Activated CD4-positive, alpha-beta T cell treated with anti-CD3 and anti-CD28 coated beads, Interleukin-2, amount 50 U/mL, for 24 hours (primary cell): ENCODE measurements at places on chromosomes 13 and 19.

GRCh38 chr19:44948763-44949374, 3.0 kb downstream of the APOC2 start:
- no peak for DNase-seq

- no peak for DNase-seq
Measured at GRCh38 chr19:47839913-47840312, 18.2 kb downstream of the CRX start.

DNA sequence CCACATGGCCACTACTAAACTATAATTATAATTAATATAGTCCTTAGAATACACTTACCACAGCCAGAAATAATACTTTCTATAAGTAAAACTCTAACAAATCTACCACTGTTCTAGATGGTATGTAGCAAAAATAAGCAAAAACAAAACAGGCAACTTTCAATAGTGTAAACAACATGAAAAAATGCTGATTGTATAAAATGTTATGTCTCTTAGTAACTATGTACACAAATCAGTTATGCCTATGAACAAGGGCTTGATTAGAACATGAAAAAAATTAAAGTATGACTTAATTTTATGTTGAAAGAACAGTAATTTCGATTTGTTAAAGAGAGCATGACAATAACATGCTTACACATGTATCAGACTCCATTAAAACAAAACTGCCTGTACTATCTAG, 60.7 kb downstream of the LATS2 start:
- DNase-seq, result no peak

DNA sequence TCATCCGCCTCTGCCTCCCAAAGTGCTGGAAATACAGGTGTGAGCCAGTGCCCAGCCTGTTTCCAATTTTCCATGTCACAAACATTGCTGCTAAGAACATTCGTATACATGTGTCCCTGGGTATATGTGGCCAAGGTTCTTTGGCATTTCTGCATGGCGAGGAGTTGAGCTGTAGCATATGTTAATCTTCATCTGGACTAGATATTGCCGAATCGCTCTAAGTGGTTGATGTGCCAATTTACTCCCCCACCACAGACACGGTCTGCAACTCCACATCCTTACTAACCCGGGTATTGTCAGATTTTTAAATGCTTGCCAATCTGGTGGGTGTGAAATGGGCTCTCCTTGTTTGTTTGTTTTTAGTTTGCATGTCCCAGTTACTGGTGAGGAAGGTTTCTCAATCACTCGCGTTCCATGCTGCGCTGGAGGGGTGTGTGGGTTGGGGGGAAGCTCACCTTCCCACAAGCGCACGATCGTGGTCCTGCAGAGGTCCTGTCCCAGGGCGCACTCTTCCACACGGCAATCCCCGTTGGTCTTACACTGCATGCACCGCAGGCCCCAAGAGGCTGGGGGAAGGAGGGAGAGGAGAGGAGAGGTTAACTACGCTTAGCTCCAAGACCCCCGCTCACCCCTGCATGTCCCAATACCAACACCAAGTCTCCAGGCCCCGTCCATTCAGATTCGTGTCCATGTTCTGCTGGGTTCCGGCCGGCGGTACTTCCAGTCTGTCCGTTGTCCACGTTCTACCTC, 2.7 kb downstream of the PLAUR start:
- DNase-seq, result no peak

GRCh38 chr13:65725006-65725405, 1505.1 kb downstream of the PCDH9 start:
- no peak for DNase-seq

- no peak for DNase-seq
Measured at GRCh38 chr13:58882516-58882915, 1251.0 kb downstream of the PCDH17 start.

DNA sequence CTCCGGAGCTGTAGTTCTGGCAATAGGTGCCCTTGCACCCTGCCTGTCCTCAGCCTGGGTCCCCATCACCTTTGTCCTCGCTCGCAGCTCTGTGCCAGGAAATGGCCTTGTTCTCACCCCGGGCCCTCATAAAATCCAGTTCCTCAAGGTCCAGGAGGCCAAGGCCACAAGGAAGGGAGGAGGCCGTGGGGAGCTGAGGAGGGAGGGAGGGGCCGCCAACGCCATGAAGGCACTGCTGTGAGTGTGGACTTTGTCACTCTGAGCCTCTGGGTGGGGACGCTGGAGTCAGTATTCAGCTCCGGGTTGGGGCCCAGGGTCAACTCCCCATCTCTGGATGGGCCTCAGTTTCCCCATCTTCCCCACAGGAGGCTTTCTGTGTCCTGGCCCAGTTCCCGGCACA, 9.2 kb upstream of the GNA11 start:
- DNase-seq, result no peak

GRCh38 chr19:19078801-19079200, 15.0 kb downstream of the SLC25A42 start:
- no peak for DNase-seq

DNA sequence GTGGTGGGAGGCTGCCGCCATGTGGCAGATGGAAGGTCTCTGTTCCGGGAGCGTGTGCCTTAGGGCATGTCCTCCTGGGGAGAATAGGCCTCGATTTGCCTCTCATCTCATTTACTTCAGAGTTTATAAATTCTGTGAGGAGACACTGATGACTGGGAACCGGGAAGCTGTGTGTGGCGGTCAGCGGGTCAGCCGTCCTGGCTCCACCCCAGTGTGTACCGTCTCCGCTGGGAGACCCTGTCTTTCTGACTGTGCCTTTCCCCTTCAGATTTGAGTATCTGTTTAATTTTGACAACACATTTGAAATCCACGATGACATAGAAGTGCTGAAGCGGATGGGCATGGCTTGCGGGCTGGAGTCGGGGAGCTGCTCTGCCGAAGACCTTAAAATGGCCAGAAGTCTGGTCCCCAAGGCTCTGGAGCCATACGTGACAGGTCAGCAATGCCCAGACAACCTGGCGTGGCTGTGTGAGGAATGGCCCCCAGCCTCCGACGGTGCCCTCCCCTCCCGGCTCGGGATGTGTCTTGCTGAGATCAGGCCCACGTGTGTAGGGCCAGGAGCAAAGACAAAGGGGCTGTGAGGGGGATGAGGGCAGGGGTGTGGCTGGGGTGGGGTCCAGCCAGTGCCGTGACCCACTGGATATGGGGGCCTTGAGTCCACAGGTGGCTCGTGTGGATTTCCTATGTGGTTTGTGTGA, 21.6 kb downstream of the ATP4B start:
- DNase-seq, result no peak

DNA sequence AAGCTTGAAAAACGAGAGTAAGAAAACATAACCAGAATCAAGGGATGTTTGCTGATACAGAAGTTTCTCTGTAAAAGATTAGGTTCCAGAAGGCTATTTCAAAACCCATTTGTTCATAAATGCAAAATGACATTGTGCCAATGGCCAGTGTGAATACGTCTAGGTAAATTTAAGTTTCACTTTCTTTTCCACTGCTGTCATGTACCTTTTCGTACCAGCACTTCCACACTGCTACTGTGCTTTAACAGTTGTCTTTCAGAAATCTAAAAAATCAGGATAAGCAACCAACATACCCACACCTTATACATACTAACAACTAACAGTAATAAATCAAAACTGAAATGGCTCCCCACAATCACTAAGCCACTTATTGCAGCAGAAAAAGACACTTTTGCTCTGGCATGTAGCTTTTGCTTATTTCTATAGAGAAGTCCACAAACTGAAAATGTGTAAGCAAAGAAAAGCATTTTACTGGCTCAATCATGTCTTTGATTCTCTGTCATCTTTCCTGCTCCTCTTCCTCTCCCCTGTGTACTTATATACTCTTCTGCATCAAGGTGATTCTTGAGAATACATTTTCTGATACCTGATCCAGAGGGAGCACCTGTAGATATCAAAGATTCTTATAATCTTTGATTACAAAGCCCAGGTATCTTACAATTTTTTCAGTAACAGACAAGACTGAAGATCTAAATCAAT, 34.3 kb downstream of the ELF1 start:
- DNase-seq, result no peak

GRCh38 chr19:16001481-16002312, 52.9 kb downstream of the OR10H4 start:
- peak; percentile 42 for DNase-seq

DNA sequence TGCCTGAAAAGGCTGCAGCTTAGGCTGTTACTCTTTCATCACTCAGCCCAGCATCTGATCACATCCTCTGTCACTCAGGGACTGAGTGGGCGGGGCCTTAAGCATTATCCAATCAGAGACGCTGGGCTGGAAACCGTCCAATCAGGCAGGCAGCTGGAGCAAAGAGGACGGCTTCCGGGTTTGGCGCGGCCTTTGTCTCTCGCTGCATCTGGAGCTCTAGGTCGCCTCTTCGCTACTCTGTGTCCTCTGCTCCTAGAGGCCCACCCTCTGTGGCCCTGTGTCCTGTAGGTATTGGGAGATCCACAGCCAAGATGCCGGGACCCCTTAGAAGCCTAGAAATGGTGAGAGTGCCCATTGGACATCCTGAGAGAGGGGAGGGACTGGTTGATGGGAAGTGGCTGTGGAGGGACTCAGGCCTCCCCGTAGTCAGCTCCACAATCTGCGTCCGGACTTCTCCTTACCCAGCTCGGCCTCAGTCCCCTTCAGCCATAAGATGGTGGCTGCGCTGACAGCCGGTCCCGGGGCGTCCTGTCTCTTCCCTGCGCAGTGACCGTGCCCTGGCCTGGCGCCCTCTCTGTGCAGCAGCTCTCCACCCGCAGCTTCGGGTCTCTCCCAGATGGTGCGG, at the start of gene ZNF486:
ZNF486 (plus strand) TSS at position 195 of the 625 bp plus-strand sequence; CDS start at position 312, 117 bp downstream.
- DNase-seq, result peak; percentile 71

DNA sequence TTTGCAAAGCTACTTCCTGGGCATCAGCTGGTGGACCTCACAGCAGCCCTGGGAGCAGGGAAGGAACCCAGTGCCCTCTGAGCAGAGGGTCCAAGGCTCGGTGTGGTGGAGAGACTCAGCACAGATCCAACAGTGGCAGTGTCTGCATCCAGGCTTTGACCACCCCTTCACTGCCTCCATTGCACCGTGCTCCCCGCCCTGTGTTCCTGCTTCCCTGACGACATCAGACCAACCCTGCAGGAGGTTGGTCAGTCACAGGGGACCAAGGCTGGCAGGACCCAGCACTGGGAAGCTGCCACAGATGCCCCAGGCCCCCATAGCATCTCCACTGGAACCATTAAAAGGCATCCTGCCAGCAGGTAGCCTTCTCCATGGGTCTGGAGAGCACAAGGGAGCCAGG, 7.8 kb upstream of the VSTM2B start:
- no peak for DNase-seq

DNA sequence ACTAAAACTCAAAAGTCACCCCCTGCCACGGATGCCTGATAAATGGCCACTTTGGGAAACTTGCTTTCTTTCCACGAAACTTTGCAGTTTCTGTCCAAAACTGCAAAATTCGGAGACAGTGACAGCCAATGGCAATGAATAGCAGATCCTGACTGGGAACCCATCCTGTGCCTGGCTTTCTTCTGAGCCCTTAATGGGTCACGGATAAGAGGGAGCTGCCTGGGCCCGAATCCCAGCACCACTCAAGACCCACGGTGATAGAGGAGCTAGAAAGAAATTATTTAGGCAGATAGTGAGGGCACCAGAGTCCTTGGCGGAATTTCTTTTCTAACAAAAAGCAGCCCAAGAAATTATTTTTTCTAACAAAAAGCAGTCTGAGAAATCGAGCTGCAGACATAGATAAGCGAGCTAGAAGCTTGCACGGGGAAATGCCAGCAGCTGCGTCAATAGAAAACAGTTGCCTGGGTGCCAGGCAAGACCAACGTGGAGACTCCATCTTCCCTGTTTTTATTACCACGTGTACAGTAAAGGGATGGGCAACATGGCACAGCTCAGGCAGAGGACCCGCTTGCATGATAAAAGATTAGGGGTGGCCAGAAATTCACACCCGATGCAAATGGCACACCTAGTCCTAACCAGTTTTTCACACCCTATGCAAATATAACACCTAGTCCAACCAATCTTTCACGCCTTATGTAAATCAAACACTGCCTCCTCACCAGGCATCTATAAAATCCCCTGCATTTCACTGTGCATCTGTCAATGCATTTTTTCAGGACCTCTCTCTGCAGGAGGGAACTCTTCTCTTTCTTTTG, 7.1 kb upstream of the HSH2D start:
- DNase-seq, result no peak

- DNase-seq, result no peak
Measured at GRCh38 chr19:17982430-17982829, 15.5 kb downstream of the KCNN1 start.

GRCh38 chr19:40592170-40592569, 9.0 kb upstream of the LTBP4 start:
- no peak for DNase-seq

GRCh38 chr13:23758798-23759527, 130.2 kb downstream of the MIPEP start:
- no peak for DNase-seq

GRCh38 chr19:47436712-47437401, 17.5 kb upstream of the MEIS3 start:
- DNase-seq, result peak; percentile 86

- no peak for DNase-seq
Measured at GRCh38 chr13:66506051-66506777, 723.9 kb downstream of the PCDH9 start.

DNA sequence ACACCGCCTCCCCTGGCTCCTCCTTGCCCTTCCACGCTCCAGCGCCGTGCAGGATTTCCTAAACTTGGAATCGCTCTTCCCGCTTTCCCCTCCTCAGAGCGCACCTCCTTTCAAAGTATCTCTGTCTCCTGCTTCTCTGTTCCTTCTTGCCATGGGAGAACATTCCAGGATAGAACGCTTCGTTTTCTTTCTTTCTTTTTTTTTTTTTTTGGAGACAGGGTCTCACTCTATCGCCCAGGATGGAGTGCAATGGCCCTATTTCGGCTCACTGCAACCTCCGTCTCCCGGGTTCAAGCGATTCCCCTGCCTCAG, 574 bp upstream of the XPO4 start:
- no peak for DNase-seq

- peak; percentile 71 for DNase-seq
Measured at GRCh38 chr19:4327252-4327876, 11.3 kb downstream of the STAP2 start.

- no peak for DNase-seq
Measured at GRCh38 chr13:98108341-98108740, 34.6 kb upstream of the FARP1 start.

DNA sequence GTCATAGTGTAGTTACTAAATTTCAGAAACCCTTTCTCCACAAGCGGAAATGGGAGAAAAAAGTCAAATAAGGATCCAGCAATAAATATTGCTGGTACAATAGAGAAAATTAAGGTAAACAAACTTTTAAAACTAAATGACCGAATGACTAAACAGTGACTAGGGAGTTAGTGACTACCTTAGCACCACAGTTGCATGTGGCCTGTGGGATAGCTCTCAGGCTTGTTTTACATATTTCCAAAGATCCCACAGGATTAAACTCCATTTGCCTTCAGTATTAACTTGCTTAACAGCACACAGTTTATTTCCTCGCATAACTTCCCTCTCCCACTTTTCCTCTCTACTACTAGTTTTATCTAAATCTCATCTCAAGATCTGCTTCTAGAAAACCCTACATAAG, 824.3 kb upstream of the KLHL1 start:
- DNase-seq, result no peak

DNA sequence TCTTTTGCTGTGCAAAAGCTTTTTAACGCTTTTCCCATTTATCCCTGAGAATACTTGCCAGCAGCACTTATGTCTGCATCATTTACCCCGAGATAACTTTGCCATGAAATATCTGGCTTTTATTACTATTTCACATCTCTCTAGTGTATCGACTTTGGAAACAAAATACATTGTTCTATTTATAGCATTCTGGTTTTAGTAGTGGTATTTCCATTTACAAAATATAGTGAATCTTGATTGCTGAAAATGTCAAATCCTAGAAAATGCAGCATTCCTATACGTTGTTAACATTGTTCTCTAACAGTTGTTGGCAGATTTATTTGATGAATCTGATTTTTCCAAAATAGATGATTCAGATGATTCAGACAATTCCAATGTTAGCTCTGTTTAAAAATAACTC, 189.3 kb upstream of the SPRY2 start:
- DNase-seq, result no peak

- no peak for DNase-seq
Measured at GRCh38 chr13:61275251-61275650, 140.4 kb downstream of the PCDH20 start.
